ENCODE measurements at places on chromosomes 6 and 20.

DNA sequence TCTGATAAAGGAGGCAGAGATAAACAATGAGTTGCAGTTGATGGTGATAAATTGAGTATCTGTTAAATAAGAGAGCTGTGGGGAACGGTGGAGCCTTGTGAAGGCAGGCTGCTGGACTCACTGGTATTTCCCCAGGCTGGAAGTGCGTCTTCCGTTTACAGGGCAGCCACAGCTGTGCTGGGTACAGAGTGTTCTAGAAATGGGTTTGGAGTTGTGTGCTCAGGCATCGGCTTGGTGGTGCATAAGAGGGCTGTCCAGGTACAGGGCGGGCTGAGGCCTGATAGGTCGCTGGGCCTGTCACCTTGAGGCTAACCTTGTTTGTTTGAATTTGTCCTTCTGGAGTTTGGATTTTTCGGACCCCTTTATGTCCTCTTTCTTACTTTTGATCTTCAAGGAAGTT, 39.3 kb downstream of the ARID1B start:
- no peak for DNase-seq

- no peak for DNase-seq
Observed at GRCh38 chr20:2749951-2750490, 50.4 kb downstream of the CPXM1 start.

DNA sequence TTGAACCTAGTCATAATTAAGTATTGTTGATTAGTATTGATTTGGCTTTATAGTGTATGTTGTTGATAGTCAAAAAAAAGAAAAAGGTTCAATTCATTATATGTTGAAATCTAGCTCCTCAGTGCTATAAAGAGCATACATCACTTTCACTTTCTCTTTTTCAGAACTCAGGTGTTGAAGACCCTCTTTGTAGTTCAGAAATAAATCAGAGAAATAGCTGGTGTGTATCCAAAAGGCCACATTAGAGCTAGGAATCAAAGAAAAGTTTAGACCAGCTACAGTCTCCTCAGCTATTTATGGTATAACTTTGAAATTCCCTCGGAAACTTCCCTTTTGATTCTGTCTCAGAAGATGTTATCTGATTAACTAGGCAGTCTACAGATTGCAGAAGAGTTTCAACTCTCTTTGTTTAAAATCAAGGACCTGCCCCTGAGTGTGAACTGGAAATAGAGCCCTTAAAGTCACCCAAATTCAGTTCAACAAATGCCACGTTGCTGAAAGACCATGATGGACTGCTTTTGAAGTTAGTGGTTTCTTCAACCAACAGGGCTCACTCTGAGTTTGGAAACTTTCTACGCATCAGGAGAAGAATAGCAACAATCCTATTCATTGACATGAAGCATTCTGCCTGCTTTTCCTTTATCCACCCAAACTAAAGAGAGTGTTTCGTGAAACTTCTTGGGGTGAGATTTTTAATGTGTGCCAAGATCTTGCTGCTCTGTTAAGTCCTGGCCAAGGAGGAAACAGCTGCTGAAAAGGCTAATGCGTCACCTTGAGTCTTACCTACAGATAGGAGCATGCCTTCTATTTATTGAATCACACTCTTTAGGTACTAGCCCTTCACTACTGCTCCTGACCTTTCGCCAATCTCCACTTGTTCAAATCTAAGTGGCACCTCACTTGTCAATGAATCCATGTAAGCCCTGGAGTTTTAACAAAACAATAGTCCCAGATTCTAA, 111.7 kb downstream of the TNFRSF21 start:
- no peak for DNase-seq

GRCh38 chr20:22775256-22775655, 190.9 kb upstream of the FOXA2 start:
- no peak for DNase-seq

DNA sequence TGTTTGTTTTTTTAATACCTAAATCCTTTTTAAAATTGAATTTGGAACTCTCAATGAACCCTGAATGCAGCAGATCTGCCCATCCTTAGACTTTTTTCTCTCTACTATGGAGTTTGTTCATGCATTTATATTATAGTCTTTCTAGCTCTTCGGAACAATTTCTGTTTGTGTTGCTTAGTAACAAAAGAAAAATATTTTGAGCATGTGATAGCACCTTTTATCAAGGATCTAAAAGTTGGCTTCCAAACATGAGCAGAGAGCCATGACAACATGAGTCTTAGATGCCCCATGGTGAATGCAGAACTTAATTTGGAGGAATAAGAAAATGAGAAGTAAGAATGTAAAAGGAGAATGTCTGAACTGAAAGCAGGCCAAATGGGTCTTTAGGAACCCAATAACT, 133.7 kb downstream of the EDN1 start:
- no peak for DNase-seq

- DNase-seq, result no peak
Observed at GRCh38 chr20:51345601-51346101, 196.9 kb downstream of the NFATC2 start.

- DNase-seq, result no peak
Observed at GRCh38 chr20:51950926-51951325, 148.6 kb upstream of the SALL4 start.

DNA sequence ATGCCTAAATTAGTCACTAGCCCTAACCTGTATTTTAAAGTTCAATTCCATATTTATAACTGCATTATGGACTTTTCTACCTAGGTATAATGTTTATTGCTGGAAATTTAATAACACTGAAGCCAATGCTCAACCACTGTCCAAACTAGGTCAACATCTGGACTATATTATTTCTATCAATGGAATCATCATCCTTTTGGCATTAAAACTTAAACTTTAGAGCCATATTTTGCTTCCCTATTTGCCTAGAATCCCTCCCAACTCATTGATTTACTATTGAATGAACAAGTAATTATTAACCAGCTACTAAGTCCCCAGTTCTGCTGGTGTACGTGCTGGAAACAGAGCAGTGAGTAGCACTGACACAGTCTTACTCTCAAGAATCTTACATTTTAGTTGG, 291.7 kb upstream of the SPTLC3 start:
- no peak for DNase-seq

- no peak for DNase-seq
Observed at GRCh38 chr20:56954797-56955196, 311.6 kb downstream of the BMP7 start.

- DNase-seq, result peak; percentile 64
Observed at GRCh38 chr6:157756708-157757429, 66.2 kb upstream of the SNX9 start.

DNA sequence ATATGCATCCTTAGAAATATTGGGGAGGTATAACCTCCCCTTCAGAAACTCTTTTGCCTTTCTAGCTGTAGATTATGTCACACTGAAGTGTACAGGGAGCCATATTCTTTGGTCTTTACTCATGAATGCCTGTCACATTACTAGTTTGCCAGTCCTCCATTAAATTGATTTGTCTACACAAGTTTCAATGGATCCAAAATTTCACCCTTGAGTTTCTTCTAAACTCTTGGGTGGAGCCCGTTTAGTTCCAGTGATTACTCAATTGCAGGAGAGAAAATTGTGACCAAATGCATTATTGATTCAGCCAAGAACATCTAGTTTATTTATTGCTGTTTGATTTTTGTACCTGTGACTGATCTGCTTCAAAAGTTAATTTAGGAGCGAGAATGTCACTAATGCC, 60.4 kb upstream of the TFB1M start:
- DNase-seq, result no peak

- DNase-seq, result no peak
Observed at GRCh38 chr20:35206802-35207201, 19.7 kb upstream of the MMP24 start.

- DNase-seq, result no peak
Observed at GRCh38 chr6:111550953-111551352, 54.7 kb downstream of the TRAF3IP2 start.

DNA sequence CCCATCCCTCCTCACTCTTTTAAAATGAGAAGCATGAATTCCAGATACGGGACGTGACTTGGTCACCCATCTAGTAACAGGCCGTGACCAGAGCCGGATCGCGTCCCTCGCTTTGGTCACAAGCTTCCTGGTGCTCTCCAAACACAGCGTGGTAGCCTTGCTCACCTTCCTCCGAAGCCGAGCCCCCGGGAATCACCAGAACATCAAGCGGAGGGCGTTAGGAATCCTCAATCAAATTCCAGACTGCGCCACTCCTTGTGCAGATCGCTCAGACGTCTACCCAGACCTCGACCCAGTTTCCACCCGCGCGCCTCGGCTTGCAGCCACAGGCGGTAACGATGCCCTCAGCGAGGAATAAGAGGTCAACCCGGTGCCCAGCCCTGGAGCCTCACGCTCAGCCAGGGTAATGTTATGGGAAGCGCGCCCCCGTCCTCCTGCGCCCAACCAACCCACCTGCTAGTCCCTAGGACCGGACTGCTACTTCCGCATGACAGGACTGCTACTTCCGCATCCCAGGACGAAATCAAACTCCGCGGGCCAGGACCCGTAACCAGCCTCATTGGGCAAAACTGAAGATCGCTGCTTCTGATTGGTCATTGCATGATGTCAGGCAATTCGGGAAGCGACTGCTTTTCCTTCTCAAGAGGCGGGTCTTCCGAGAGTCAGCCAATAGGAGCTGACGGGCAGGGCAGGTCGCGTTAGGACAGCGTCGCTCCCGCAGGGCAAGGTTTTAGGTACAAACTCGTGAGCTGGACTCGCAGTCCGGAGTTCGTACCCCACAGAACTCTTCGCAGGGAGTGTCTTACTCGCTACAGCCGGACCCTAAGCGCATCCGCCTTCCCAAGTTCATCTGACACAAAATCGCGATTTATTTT, at the start of gene MTFR2:
Gene MTFR2 (minus strand): TSS at position 501 of the 875 bp plus-strand sequence. CDS start 1,212 bp downstream, outside the sequence.
- peak; percentile 81 for DNase-seq

- no peak for DNase-seq
Observed at GRCh38 chr20:52569201-52569600, 377.6 kb upstream of the ZFP64 start.
